ENCODE measurements at places on chromosomes 3 and 15. TPM values are rescaled to one million over a fixed set of nuclear protein-coding genes. Genes with fewer than 3 reads are reported as not detected.

GPR160 gene
- 2.9 TPM for total RNA-seq

GRCh38 chr3:15345066-15345607, 12.8 kb upstream of the SH3BP5 start:
- DNase-seq: no peak

GRCh38 chr15:55422089-55422488, 13.8 kb downstream of the PIERCE2 start:
- DNase-seq: no peak

DNA sequence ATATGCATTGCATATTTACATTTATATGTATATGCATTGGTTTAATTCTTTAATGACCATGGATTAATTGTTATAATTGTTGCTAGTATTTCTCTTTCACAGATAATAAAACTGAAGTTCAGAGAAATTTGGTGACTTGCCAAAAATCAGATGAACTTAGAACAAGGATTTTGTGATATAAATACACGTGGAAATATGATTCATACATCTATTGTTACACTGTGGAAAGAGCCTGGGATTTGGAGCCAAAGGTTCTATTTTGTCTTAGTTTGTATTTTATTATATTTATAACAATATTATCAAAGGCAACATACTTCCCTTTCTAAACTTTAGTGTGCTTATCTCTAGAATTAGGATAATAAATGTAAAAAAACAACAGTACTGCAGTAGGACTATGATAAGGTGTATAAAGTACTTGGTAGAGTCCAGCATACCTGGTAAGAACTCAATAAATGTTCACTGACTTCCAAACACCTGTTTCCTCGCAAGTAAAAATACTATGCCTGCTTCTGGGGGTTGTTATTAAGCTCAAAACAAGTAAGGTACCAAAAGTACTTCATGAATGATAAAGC, 342.9 kb downstream of the THSD4 start:
- DNase-seq: no peak

GRCh38 chr3:103181160-103181559, 746.3 kb downstream of the ZPLD1 start:
- no peak for DNase-seq

DNA sequence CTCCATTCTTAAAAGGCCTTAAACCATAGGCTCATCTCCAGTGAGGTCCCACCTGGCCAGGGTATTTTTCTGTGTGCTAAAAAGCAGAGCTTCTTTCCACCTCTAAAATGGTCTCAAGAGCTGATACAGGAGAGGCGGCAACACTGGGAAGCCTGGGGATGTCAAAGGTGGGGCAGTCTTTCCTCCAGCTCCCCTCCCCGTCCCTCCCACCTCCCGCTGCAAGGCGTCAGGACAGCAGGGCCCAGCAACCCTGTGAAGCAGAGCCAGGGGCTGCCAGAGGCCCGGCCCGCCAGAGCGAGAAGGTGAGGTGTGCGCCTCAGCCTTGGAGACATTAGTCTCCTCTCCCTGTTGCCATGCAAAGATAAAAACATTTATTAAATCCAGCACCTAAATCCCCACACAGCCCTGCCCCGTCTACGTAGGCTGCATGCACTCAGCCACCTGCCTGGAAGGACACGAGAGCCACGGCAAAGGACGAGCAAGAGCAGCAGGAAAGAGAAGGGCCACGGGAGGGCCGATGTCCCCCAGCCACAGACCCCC, 75.6 kb downstream of the FAM174B start:
- DNase-seq: no peak

DNA sequence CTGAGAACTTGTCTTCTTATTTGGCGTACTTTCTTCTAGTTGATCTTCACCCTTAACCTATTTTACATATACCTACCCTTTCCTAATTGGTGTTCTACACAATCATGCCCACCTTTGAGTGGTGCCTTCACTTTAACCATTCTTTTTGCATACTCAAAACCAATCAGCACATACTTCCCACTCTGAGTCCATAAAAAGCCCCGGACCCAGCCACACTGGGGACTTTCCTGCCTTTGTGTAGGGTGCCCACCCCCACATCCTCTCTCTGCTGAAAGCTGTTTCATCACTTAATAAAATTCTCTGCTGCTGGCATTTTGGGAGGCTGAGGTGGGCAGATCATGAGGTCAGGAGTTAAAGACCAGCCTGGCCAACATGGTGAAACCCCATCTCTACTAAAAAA, 15.9 kb upstream of the CHST2 start:
- no peak for DNase-seq

DNA sequence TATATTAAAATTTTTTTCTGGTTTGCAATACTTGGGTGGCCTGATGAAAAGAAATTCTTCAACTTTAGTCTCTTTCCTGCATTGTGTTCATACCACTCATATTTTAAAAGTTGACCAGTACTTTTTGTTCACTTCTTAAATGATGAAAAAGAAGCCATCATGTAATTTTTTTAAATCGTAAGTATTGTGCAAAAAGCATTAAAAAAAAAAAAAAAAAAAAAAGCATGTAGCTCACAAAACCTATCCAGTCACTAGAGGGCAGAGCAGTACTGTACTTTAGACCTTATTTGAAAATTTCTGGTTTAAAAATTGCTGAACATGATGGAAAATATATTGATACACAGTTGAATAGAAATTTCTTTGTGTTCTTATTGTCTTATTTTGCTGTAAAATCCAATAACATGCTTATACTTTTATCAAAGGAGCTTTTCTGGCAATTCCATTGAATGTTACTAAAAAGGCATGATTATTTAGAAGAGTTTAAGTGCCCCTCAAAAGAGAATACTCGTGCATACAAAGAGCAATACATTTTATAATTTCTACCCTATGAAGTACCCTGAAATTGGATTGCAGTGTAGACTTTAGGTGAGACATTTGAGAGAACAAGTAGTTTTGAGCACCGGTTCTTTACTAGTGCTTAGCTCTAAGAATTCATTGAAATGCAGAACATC, 137.7 kb downstream of the BBX start:
- DNase-seq: no peak
